NCI-H446 treated with DMSO at 0.1 percent for 48 hours (cell line): ENCODE measurements at places on chromosomes 6 and 20.

- no peak for DNase-seq
Measured at GRCh38 chr6:18976091-18976490, 588.9 kb downstream of the RNF144B start.

- DNase-seq: no peak
Measured at GRCh38 chr6:34062815-34063214, 83.1 kb downstream of the GRM4 start.

GRCh38 chr6:141313986-141314385, 818.7 kb upstream of the GJE1 start:
- DNase-seq: no peak

- no peak for DNase-seq
Measured at GRCh38 chr20:23586735-23587525, 18.6 kb upstream of the CST9L start.

DNA sequence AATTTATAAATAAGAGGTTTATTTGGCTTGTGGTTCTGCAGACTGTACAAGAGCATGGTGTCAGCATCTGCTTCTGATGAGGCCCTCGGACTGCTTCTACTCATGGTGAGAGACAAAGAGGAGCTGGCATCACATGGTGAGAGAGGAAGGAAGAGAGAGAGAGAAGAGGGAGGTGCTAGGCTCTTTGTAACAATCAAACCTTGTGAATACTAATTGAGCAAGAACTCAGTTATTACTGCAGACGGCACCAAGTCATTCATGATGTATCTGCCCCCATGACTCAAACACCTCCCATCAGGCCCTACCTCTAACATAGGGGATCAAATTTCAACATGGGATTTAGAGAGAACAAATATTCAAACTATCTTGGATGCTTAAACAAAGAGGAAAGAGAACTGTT, 6.3 kb upstream of the SIRPG start:
- no peak for DNase-seq

- DNase-seq: no peak
Measured at GRCh38 chr6:160899671-160900430, 91.7 kb upstream of the MAP3K4 start.

- no peak for DNase-seq
Measured at GRCh38 chr20:10637563-10637962, 36.2 kb downstream of the JAG1 start.

- no peak for DNase-seq
Measured at GRCh38 chr6:36463676-36464075, 20.9 kb downstream of the KCTD20 start.
